Smooth muscle cell of the coronary artery (primary cell): ENCODE measurements at places on chromosomes 3 and 15. TPM values are rescaled to one million over a fixed set of nuclear protein-coding genes. Genes with fewer than 3 reads are reported as not detected.

The CHDH gene
- total RNA-seq: under 0.01 and 0.59 TPM in 2 replicates

The CCR8 gene
- not detected in 2 replicates for total RNA-seq

The THPO gene
- total RNA-seq: 0.12 TPM in 1 of 2 replicates, not detected in the other

The SLC2A2 gene
- total RNA-seq: not detected in 2 replicates

The CHRM5 gene
- 0.15 TPM in 1 of 2 replicates, not detected in the other for total RNA-seq

The CD200 gene
- 2.6 and 24.0 TPM in 2 replicates for total RNA-seq

The ZNF80 gene
- not detected in 2 replicates for total RNA-seq

The GCSAM gene
- not detected in 2 replicates for total RNA-seq

The MOBP gene
- total RNA-seq: under 0.01 TPM in 1 of 2 replicates, not detected in the other

The BSN gene
- under 0.01 and 0.08 TPM in 2 replicates for total RNA-seq

The SPTSSB gene
- 0.08 TPM in 1 of 2 replicates, not detected in the other for total RNA-seq

The CPNE9 gene
- total RNA-seq: not detected in 2 replicates

The WDR93 gene
- 0.23 TPM in 1 of 2 replicates, not detected in the other for total RNA-seq

The FETUB gene
- total RNA-seq: not detected in 2 replicates

The PPM1L gene
- total RNA-seq: 0.82 and 1.7 TPM in 2 replicates

The MAPKAPK3 gene
- 26.1 and 27.1 TPM in 2 replicates for total RNA-seq

The CPNE4 gene
- not detected in 2 replicates for total RNA-seq

The C15orf39 gene
- total RNA-seq: 0.94 and 2.3 TPM in 2 replicates

The ZIC1 gene
- total RNA-seq: 1.6 TPM in 1 of 2 replicates, not detected in the other

The CP gene
- 0.38 and 30.1 TPM in 2 replicates for total RNA-seq

The WWTR1 gene
- 15.4 and 108 TPM in 2 replicates for total RNA-seq

The AGBL1 gene
- not detected in 2 replicates for total RNA-seq

The SCN11A gene
- total RNA-seq: under 0.01 TPM in 1 of 2 replicates, not detected in the other

The SLC22A13 gene
- total RNA-seq: 0.15 and 0.94 TPM in 2 replicates

The ATP2B2 gene
- total RNA-seq: not detected in 2 replicates

The AMOTL2 gene
- total RNA-seq: 71.3 and 116 TPM in 2 replicates

The ACAN gene
- 0.15 and 1.2 TPM in 2 replicates for total RNA-seq

The HACD3 gene
- total RNA-seq: 83.1 and 83.8 TPM in 2 replicates

The NR1I2 gene
- total RNA-seq: 0.08 TPM in 1 of 2 replicates, not detected in the other

The GPR176 gene
- total RNA-seq: 163 and 206 TPM in 2 replicates

The P4HTM gene
- 23.9 and 31.9 TPM in 2 replicates for total RNA-seq

The IGSF10 gene
- total RNA-seq: 0.15 and 18.5 TPM in 2 replicates

The GASK1A gene
- total RNA-seq: 0.94 and 1.2 TPM in 2 replicates

The RLBP1 gene
- total RNA-seq: not detected in 2 replicates

The ISY1 gene
- total RNA-seq: 33.5 and 41.3 TPM in 2 replicates

The CLSTN2 gene
- total RNA-seq: 0.82 and 0.98 TPM in 2 replicates

The FBXW12 gene
- total RNA-seq: 0.08 TPM in 1 of 2 replicates, not detected in the other

The SLC27A2 gene
- total RNA-seq: not detected in 2 replicates
